ENCODE measurements at places on chromosomes 16 and 17.

DNA sequence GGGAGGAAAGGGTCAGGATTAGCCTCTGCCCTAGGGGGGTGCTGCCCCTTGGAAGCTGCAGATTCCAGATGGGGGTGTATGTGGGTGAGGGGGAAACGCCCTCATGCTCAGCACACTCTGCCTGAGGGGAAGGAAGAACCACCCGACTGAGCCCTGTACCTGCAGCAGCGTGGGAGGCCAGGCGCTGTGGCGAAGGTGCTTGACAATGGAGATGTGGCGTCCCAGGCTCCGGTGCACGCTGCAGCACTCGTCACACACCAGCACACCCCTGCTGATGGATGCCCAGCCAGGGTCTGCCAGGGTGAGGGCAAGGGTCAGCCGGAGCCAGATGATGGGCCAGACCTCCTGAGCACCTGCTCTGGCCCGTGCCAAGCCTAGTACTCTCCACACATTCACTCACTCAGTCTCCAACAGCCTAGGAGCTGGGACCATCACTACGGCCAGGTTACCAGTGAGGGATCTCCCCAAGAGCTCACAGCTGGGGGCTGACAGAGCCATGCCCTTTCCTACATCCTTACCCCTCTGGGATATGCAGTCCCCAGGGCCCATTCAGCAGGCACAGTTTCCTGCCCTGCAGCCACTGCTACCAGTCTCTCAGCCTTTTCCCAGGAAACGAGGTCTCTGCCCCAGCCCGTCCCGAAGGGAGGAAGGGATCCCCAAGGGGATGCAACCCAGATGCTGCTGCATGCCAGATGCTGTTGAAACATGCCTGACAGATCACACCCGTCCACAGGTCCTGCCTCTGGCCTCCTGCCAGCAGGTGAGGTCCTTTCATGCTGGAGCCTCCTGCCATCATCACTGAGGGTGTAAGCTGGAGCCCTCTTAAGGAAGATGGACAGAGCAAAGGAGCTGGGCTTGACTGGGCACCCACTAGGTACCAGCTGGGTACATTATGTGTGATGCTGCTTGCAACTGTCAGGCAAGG is 5.9 kb downstream of the GIT1 start:
- no peak for DNase-seq

DNA sequence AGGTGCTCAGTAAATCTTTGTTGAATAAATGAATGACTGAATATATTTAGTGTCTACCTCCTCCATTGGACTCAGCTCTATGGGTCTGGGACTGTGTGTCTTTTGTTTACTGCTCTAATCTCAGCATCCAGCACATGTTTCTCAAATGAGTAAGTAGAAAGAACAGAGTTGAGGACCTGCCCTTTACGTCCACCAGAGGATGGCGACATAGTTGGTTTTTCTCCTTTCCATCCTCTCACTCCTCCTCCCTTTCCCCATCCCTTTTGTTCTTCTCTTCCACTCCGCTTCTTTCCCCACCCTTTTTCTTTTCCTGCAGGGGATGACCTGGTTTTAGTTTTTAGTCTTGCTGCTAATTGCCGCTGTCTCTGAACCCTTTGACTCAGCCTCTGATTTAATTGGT is 12.1 kb upstream of the CHP2 start:
- DNase-seq: no peak

- no peak for DNase-seq
Observed at GRCh38 chr17:2749058-2749783, at the start of gene CCDC92B. CCDC92B (minus strand) TSS chr17:2749652; CDS start chr17:2735145, 14,507 bp downstream.

GRCh38 chr16:68282064-68282452 is 17.7 kb downstream of the SLC7A6 start:
- no peak for DNase-seq

GRCh38 chr17:76469076-76469990 is 1.9 kb downstream of the AANAT start:
- DNase-seq: no peak

- no peak for DNase-seq
Observed at GRCh38 chr17:38943607-38944006, 18.2 kb downstream of the LASP1NB start.

DNA sequence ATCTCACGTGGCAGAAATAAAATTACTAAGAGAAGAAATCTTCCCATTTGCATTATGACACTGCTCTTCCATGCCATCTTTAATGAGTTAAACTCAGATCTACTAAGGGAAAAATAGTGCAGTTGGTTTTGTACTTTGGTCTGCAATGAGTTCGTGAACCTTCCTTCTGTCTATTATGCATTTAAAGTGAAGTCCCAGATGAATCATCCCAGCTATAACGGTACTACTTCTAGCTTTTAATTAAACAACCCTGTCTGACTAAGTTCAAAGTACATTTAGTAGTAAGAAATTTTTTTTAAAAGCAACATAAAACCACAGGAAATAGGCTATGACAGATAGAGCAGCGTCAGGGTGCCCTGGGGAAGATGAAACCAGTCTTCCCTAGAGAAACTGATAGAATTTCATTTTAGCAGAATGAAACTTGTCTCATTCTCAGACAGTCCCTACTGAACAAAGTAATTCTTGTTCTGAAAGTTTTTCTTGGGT is 1.8 kb downstream of the TMIGD1 start:
- peak; percentile 77 for DNase-seq

GRCh38 chr17:27741971-27742575 is 58.3 kb downstream of the NOS2 start:
- DNase-seq: no peak

DNA sequence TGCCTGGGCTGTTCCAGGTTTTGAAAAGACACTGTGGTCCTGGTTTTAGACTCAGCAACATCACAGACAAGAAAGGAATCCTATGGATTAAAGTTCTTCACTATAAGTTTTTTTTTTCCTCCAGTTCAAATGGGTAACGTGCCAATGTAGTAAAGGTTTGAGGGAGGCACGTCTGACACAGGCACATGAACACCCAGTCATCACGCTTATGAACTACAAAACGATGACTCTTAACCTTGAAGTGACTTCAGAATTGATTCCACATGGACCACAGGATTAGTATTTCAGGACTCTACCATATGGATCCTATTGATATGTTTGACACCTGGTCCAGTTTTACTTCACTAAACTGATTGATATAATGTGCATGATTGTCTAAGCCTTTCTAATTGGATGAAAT is 2.3 kb downstream of the PRMT7 start:
- DNase-seq: no peak

- no peak for DNase-seq
Observed at GRCh38 chr17:77230436-77230830, 89.7 kb downstream of the SEC14L1 start.

- DNase-seq: no peak
Observed at GRCh38 chr16:85571563-85571812, 41.6 kb upstream of the GSE1 start.

DNA sequence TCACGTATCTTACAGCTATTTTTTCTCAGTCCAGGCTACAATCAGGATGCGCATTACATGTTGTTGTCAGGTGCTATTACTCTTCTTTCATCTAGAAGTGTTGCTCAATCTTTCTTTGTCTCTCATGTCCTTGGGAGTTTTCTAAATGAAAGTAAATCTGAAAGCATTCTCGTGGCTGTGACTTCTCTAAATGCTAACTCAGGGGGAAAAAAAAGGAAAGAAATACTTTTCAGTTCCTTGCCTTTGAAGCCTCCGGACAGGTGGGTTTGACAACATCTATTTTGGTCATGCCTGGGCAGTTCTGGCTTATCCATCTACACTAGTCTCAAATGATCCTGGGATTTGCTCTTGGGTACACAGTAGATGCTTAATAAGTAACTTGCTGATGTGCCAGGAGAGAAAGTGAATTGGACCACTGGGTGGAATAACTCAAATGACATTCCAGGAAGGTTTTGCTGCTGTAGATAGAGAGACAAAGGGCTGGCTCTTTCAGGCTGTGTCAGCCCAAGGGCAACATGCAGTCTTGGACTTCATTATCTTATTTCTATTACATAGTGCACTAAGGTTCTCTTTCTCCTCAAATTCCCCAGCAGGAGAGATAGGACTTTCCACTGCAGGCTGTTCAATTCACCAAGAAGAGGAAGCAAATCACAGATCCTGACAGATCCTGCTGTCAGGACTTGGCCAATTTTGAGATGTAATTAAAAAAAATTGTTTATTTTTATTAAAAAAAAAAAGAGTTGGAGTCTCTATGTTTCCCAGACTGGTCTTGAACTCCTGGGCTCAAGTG is 63.6 kb upstream of the NFAT5 start:
- no peak for DNase-seq

GRCh38 chr17:15942207-15942833 is 2.6 kb upstream of the ADORA2B start:
- DNase-seq: no peak

DNA sequence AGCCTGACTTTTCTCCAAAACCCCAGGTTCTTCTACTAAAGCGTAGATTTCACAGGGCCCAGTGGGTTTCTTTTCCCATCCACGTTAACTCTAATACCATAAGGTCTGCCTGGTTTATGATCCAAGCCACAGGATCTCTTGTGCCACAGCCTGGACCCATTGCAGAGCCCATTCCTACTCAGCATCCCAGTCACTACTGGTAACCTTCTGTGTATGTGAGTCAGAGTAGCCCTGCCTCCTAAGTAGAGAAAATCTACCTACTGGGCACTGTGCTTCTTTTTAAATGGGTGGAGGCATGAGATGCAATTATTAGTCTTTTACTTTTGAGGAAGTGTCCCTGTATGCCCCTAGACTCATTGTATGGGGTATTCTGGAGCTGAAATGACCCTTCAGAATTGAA is 13.5 kb downstream of the CCL11 start:
- DNase-seq: no peak

- DNase-seq: no peak
Observed at GRCh38 chr16:56779906-56780305, 50.0 kb downstream of the NUP93 start.

GRCh38 chr16:61277849-61278248 is 758.4 kb downstream of the CDH8 start:
- DNase-seq: no peak

- DNase-seq: no peak
Observed at GRCh38 chr17:9020824-9021157, 519 bp upstream of the NTN1 start.

GRCh38 chr17:69331756-69332155 is 4.8 kb upstream of the ABCA5 start:
- DNase-seq: no peak

GRCh38 chr16:49431040-49431439 is 57.4 kb downstream of the C16orf78 start:
- no peak for DNase-seq

GRCh38 chr17:36609498-36609862 is 8.1 kb downstream of the MRM1 start:
- DNase-seq: no peak
